ENCODE measurements at places on chromosomes 6 and 20.

GRCh38 chr6:38567436-38567835, 72.3 kb downstream of the BTBD9 start:
- peak; percentile 30 for DNase-seq

- DNase-seq = no peak
These were observed 8.6 kb upstream of the TRIB3 start for GRCh38 chr20:371755-372542.

DNA sequence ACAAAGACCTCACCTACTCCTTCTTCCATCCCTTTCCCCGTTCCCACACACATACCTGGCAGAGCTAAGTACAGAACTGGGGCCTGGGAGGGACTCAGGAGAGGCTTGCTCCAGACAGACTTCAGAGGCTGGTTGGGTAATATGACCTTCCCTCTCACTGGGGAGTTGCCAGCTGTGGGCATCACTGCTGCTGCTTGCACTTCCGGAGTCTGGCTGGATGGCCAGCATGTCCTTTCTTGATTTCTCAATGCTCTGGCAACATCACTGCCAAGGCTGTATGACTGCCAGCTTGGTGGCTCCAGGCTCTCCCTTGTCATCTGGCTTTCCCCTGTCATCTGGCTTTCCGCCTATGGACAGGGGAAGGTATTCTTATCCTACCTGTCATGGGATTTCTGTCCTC, 47.8 kb downstream of the CDH22 start:
- peak; percentile 28 for DNase-seq

- DNase-seq = no peak
These were observed 145.4 kb upstream of the BMP2 start for GRCh38 chr20:6622041-6622440.

- peak; percentile 69 for DNase-seq
These were observed at the start of gene BRPF3 for GRCh38 chr6:36196113-36196879. BRPF3 (plus strand) TSS chr6:36196744; CDS start chr6:36200323, 3,579 bp downstream.

DNA sequence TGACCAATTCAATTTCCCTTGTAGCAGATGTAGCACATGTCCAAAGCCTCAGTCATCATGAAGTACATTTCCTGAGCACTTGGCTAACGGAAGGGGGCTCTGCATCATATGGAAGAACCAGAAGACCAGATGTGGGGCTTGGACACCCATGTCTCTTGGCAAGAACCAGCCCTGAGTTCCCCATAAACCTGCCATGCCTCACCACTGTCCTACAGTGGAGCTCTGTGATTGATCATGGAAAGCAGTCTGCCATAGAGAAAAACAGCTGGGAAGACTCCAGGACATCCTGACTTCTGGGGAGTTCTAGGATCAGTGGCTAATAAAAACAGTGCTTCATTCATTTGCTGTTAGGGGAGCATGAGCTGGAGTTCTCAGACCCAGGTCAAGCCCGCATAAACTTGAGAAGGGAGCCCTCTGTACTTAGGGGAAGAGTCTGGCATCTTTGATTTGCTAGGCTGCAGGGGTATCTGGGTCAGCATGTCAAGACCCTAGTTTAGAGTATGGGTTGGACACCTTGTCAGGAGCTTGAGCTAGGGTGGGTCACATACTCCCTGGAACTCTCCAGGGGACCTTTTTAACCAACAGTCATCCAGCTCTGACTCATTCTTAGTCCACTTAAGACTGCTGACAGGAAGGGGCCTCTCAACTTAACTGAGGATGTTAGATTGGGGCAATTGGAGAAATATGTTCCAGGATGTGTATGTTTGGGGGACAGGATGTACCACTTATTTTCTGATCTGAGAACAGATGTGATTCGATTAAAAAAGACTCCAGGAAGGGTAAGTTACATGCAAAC, 26.3 kb upstream of the TRAM2 start:
- no peak for DNase-seq

DNA sequence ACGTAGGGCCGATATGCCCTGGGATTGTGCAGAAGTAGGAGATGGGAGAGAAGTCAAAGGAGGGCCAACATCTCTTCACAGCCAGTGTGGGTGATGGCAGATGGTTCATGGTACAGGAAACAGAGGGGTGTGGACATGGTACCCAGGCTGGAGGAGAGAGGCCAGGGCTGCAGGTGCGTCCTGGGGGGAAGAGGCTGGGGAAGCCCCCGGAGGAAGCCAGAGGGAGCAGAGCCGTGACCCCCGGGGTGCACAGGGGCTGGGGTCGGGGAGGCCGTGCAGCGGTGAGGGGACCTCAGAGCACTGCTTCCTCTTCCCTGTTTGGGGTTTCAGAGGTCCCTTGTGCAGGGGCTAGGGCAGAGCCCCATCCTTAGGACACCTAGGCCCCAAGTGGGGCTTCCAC, 11.2 kb upstream of the ZBTB46 start:
- DNase-seq = no peak

GRCh38 chr20:50213531-50214106, 23.0 kb downstream of the CEBPB start:
- DNase-seq = no peak

GRCh38 chr20:10177326-10177725, 41.3 kb upstream of the SNAP25 start:
- DNase-seq = no peak

DNA sequence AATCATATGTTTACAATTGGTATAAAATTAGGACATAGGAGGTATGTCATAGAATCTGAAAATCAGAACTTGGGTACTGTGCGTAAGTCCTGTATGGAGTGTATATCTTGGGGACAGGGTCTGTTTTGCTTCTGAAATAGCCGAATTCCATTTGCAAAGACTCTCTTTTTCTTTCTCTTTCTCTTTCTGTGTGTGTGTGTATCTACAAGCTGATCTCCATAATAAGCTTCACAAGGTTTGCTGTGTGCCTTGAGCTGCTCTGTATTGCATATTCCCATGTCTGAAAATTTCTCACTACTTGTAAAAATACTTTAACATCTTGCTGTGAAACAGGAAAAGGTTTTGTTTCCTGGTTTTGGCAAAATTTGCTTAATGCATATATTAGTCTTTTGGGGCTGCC, 29.5 kb downstream of the STX11 start:
- no peak for DNase-seq

DNA sequence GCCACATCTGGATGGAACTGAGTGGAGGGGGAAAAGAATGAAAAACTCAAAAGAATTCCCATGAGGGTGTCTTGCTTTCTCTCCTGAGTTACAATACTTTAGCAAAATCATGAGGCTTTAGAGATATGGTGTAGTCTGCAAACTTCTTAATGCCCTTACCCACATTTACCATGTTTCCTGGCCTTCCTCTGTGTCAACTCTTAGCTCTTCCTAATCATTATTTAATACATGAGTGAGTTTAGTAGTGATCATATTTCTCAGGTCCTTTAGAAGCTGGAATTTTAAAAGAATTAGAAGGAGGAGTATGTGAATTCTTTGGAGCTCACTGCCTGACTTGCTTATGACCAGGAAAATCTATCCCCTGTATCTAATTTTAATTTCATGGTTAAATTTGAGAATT, 39.0 kb downstream of the STX11 start:
- DNase-seq = no peak

DNA sequence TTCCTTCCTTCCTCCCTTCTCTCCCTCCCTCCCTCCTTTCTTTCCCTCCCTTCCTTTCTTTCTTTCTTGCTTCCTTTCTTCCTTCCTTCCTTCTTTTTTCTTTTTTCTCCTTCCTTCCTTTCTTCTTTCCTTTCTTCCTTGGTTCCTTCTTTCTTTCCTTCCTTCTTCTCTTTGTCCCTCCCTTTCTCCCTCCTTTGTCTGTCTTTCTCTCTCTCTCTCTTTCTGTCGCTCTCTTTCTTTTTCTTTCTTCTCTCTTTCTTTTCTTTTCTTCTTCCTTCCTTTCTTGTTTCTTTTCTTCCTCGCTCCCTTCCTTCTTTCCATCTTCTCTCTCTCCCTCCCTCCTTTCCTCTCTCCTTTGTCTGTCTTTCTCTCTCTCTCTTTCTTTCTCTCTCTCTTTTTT, 601.9 kb upstream of the JAG1 start:
- no peak for DNase-seq

DNA sequence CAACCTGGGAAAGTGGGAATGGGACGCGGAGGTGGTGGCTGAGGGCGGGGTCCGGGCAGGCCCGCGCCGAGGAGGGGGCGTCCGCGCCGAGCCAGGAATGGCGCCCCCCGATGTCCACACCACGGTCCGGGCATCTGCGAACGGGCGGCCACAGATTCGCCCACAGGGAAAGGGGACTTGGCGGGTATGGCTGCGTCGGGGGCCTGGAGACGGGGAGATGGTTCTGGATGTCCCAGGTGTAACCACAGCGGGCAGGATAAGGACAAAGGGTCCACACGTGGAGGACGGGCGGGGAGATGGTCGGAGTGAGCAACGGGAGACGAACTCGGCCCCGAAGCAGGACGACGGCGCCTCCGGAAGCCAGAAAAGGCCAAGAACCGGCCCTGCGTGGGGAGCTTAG, 124.6 kb downstream of the WDR27 start:
- no peak for DNase-seq

GRCh38 chr20:43926287-43927050, 11.8 kb downstream of the TOX2 start:
- no peak for DNase-seq

- DNase-seq = no peak
These were observed 39.3 kb downstream of the TSBP1 start for GRCh38 chr6:32332433-32332832.

- DNase-seq = no peak
These were observed 46.2 kb downstream of the BFSP1 start for GRCh38 chr20:17485017-17485416.

- peak; percentile 73 for DNase-seq
These were observed 116.5 kb upstream of the ESR1 start for GRCh38 chr6:151690768-151691562.

- DNase-seq = no peak
These were observed 36.1 kb upstream of the INSM1 start for GRCh38 chr20:20331817-20332216.

- DNase-seq = peak; percentile 80
These were observed 111.2 kb upstream of the BEND6 start for GRCh38 chr6:56843476-56844349.

DNA sequence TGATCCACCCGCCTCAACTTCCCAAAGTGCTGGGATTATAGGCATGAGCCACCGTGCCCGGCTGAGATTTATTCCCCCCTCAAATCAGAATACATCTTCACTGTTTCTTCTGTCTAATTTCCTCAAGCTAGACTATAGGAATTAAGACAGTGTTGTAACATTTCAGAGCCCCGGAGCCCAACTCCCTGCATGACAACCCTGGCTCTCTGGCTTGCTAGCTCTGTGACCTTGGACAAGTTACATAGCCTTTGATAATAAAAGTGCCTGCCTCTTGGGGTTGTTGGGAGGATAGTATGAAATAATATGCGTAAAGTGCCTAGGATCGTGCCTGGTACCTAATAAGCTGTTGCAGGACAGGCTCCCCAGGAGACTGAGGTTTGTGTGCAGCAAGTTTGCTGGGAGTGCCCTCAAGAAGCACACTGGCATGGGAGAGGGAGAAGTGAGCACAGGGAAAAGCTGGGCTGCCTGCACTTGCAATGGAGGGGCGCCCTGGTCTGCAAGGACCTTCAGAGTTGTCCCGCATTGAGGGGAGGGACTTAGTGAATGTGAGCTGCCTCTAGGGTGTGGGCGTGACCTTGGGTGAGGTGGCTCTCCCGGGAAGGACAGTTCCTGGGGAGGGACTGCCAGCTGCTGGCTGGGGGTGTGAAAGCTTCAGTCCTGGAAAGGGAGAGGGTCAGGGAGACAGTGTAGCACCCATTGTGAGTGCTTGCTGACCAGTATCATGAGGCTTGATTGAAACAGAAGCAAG, 43.4 kb downstream of the TAF8 start:
- DNase-seq = no peak

- DNase-seq = peak; percentile 54
These were observed 40.6 kb downstream of the TRIM38 start for GRCh38 chr6:26003102-26003694.

GRCh38 chr6:30544666-30545272, 11.5 kb downstream of the GNL1 start:
- DNase-seq = peak; percentile 67

- DNase-seq = peak; percentile 56
These were observed 472 bp upstream of the PAQR8 start for GRCh38 chr6:52361414-52361944.

- peak; percentile 17 for DNase-seq
These were observed 21.4 kb downstream of the SUN5 start for GRCh38 chr20:32982617-32983458.

GRCh38 chr6:15927531-15928225, 201.2 kb upstream of the MYLIP start:
- DNase-seq = no peak

DNA sequence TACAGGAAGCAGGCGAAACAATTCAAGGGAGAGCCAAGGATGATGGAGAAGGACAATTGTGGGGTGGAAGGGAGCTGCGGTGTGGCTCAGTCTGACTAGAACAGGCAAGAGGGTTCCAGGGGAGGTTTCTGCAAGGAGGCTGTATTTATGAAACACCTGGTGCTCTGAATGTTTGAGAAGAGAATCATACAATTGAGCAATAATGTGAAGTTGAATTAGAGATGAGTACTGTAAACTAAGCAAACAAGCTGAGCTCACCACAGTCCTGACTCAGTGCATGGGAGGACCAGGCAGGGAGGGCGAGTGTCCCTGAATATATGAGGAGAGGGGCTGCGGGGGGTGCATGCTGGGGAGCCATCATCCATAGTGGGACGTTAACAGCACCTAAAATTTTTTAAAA, 279.7 kb downstream of the KIF16B start:
- no peak for DNase-seq

DNA sequence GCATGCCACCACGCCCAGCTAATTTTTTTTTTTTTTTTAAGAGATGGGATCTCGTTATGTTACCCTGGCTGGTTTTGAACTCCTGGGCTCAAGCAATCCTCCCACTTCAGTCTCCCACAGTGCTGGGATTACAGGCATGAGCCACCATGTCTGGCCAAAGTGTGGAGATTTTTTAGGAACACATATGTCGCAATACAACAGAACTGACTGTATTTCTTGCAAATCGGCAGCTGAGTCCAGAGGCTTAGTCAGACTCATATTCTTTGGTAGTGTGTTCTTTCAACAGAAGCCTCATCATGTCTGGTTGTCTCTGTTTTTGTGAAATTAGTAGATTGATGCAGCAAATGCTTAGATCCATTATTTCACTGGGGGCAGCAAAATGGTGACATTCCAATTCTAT, 23.9 kb upstream of the CD164 start:
- no peak for DNase-seq

- DNase-seq = no peak
These were observed 31.9 kb downstream of the COMMD7 start for GRCh38 chr20:32711346-32711745.

GRCh38 chr20:38260378-38261053, at the start of gene KIAA1755:
KIAA1755 (minus strand) TSS chr20:38260735; CDS start chr20:38260500, 235 bp downstream.
- peak; percentile 65 for DNase-seq

DNA sequence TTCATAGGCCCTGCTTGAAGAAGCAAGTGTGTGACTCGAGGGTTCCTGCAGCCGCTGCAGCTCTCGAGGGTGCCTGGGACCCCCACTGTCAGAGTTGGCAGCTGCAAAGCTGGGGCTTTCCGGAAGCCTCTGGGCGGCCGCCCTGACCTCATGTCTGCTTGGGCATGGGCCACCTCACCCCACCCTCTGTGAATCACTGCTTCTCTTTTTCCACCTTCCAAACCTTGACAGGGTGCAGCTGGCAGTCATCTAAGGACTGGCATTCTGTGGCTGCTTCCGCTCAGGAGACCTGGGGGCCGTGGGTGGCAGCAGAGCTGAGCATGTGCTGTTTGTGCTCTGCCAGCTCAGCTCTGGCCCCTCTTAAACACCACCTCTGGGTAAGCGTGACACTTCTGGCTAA, 32.0 kb downstream of the ERMARD start:
- no peak for DNase-seq

GRCh38 chr20:48283470-48284110, 498.3 kb upstream of the SULF2 start:
- peak; percentile 91 for DNase-seq
